ENCODE measurements at places on chromosomes 5 and 9.

- H3K4me1 ChIP-seq, result no peaks in the 10 kb centered on the region
- peak overlapping the region; percentile 22 for H3K27ac ChIP-seq
- peaks cover 24% of the 10 kb centered on the region for H3K36me3 ChIP-seq
- H3K27me3 ChIP-seq, result no peaks in the 10 kb centered on the region
These were observed 43.9 kb downstream of the MAPKAP1 start for GRCh38 chr9:125663127-125663526.

DNA sequence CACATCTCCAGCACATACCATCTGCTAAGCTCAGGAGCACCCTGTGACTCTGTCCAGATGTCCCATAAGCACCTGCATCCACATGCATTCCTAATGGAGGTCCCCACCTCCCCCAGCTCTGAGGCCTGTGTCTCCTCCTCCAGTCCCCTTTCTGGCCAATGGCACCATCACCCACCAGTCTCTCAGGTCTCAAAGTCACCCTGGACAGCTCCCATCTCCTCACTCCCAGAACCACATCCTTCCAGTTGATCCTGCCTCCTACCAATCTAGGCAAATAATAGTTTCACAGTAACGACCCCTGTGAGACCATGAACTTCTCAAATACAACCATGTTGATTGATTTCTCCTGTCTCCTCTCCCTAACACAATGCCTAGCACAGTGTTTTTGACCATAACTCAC lies 40.1 kb downstream of the GGTA1 start:
- peaks cover 67% of the 10 kb centered on the region for H3K27me3 ChIP-seq
- H3K4me1 ChIP-seq, result no peaks in the 10 kb centered on the region
- H3K36me3 ChIP-seq, result no peaks in the 10 kb centered on the region
- no peak overlapping the region for H3K27ac ChIP-seq
- DNase-seq, result no peak
- H3K4me3 ChIP-seq, result no peak overlapping the region

- H3K36me3 ChIP-seq, result no peaks in the 10 kb centered on the region
- H3K4me1 ChIP-seq, result peaks cover 2% of the 10 kb centered on the region
- no peak overlapping the region for H3K4me3 ChIP-seq
- no peak overlapping the region for H3K27ac ChIP-seq
- no peaks in the 10 kb centered on the region for H3K27me3 ChIP-seq
These were observed 60.1 kb downstream of the SEMA6A start for GRCh38 chr5:116514421-116514970.

GRCh38 chr5:178569485-178569884 lies 20.7 kb downstream of the COL23A1 start:
- DNase-seq, result no peak
- H3K36me3 ChIP-seq, result no peaks in the 10 kb centered on the region
- H3K27me3 ChIP-seq, result peaks cover 12% of the 10 kb centered on the region
- H3K27ac ChIP-seq, result no peak overlapping the region

DNA sequence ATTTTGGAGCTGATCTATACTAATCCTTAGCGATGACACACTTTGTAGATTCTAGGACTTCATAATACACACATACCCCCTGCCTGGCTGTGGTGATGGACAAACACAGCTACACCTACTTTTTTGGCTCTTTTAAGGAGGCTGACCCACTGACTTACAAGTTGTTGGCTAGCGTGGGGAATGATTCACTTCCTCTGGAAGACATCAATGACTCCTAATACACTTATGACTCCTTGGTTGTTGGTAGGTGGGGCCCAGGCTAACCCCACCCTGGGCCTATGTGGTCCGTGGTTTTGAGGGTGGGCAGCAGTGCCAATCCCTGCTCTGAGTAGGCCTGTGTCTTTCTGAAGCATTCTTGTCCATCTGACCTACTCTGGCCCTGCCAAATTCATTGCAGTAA lies 144.4 kb downstream of the SLC12A2 start:
- peak overlapping the region; percentile 15 for H3K27ac ChIP-seq
- no peaks in the 10 kb centered on the region for H3K36me3 ChIP-seq
- DNase-seq, result peak; percentile 30
- peaks cover 8% of the 10 kb centered on the region for H3K4me1 ChIP-seq
- H3K27me3 ChIP-seq, result no peaks in the 10 kb centered on the region

DNA sequence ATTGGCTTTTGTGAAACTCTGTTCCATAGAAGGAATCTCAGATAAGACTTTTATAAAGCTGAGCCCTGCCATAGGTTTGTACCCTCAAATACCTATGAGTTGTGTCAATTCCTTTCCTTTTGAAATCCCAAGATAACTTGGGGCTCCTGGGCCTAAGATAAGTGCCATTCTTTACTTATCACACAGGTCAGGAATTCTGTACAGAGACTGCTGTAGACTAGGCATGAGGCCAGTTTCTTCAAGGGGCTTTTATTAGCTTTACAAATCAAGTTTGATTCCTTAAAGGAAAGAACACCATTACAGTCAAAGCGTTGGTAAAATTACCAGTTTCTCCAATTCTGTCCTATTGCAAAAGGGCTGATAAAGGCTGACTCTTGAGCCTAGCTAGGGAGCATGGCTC lies 39.2 kb downstream of the SHC3 start:
- no peak for DNase-seq
- no peak overlapping the region for H3K4me3 ChIP-seq
- peak overlapping the region; percentile 80 for H3K27ac ChIP-seq
- H3K4me1 ChIP-seq, result peaks cover 4% of the 10 kb centered on the region
- no peaks in the 10 kb centered on the region for H3K27me3 ChIP-seq

DNA sequence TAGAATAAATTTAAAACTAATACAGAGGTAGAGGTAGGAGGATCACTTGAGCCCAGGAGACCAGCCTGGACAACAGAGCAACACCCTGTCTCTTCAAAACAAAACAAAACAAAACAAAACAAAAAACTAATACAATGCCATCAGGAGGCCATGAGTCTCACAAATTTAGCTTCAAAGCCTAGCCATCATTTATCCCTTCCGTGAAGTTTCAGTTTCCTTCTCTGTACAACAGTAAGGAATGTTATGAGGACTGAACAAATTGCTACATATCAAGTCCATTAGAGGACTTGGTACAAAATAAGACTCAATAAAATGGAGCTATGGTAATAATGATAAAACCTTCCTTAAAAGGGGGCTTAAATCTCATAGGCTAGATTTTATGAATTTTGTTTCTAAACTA lies 60.8 kb downstream of the MAPKAP1 start:
- H3K27me3 ChIP-seq, result no peaks in the 10 kb centered on the region
- no peak overlapping the region for H3K4me3 ChIP-seq
- H3K27ac ChIP-seq, result no peak overlapping the region
- H3K36me3 ChIP-seq, result peaks cover 3% of the 10 kb centered on the region
